ENCODE measurements at places on chromosomes 16 and 17.

DNA sequence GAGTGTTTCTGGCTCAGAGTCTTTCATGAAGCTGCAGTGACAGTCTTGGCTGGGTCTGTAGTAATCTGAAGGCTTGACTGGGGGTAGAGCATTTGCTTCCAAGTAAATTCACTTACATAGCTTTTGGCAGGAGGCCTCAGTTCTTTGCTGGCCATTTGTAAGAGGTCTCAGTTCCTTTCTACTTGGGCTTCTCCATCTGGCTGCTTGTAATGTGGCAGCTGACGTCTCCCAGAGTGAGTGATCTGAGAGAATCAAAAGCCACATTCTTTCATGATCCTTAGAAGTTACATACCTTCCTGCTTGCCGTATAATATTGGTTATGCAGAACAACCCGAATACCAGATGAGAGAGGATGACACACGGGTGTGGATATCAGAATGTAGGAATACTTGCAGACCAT, 39.8 kb downstream of the NF1 start:
- DNase-seq, result peak; percentile 69

DNA sequence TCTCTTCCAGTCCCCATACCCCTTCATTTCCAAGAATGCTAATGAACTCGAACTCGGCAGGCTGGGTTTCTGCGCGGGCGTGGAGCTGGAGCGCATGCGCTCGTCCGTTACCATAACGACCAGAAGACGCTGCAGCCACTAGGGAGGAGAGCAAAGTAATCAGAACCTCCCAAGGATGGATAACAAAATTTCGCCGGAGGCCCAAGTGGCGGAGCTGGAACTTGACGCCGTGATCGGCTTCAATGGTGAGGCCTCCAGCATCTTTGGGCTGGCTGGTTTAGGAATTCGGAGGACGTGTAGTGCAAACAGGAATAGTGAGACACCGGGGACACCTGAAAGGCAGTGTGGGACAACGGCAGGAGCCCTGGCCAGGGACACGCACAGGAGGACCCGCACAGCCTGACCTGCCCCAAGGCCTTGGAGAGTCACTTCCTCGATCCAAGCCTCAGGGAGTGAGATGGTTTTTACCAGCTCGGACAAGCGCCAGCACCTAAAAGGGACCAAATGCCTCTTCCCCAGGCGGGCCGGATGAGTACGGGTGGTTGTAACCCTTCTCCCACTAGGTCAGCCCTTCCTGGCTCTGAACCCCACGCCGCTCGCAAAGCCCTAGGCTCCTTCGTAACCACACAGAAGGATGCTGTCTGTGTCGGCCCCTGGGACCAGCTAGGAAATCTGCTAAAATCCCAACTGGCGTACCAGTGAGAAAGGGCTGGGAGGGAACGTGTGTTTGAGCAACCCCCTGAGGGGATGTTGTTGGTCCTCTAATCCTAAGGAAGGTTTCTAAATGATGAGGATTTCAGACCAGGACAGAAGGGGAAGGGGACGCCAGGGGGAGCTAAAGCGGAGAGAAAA, at the start of gene CFAP52:
TSS of gene CFAP52 (plus strand) at position 122 of the 852 bp plus-strand sequence. CDS start at position 176, 54 bp downstream.
- DNase-seq, result peak; percentile 74

DNA sequence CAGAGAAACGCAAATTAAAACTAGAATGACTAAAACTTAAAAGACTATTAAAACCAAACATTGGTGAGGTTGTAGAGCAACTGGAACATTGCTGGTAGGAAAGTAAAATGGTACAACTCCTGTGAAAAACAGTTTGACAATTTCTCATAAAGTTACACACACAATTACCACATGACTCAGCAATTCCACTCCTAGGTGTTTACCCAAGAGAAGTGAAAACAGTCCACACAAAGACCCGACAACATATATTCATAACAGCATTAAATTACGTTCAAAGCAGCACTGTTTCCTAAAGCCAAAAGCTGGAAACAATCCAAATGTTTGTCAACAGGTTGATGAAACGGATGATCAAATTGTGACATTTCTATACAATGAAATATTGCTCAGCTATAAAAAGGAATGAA, 26.5 kb upstream of the ALOX12 start:
- DNase-seq, result no peak

DNA sequence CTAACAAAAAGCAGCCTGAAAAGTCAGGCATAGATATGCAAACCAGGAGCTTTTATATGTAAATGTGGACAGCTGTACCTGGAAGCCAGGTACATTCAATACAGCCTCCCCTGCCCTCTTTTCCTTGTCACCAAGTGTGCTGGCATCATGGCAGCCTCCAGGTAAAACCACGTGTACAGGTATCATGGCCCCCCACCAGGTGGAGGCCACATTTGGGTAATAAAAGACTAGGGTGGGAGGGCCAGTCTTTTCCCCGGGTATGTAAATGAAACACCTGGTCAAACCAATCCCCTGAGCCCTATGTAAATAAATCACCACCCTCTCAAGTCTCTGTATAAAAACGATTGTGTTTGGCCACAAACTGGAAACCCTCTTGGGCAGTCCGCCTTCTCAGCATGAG, 226.4 kb upstream of the GOT2 start:
- no peak for DNase-seq

GRCh38 chr16:66395806-66396555, 29.5 kb downstream of the CDH5 start:
- no peak for DNase-seq

DNA sequence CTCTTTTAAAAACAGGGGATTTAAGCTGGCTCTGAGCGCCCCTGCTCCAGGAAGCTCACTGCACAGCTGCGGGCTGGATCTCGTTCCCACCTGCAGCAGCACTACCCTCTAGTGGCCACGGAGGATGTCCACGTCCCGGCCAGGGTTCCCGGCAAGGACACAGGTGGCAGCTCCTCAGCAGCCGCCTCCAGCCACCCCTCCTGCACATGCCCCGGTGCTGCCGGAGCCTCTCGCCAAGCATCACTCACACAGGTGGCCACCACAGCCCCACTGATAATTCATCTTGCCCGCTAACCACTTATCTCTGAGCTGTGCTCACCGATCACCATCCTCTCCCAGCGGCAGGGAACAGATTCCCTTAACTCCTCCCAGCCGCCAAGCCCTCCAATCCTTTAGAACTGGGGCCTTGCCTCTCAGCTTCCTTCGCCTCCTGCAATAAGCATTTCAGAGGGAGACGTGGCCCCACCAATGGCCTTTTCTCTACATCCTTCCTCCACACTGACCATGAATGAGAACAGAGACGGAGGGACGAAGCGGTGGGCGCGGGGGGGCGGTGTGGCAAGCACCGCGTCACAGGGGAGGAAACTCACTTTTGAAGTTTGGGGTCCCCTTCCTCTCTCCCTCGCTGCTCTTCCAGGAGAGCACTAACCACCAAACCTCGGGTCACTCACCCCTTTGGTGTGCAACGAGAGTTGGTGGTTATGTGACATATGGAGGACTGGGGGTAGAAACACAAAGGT, 222.1 kb downstream of the RBFOX3 start:
- peak; percentile 27 for DNase-seq

- DNase-seq, result peak; percentile 78
Measured at GRCh38 chr16:73113336-73113735, 65.4 kb upstream of the ZFHX3 start.

DNA sequence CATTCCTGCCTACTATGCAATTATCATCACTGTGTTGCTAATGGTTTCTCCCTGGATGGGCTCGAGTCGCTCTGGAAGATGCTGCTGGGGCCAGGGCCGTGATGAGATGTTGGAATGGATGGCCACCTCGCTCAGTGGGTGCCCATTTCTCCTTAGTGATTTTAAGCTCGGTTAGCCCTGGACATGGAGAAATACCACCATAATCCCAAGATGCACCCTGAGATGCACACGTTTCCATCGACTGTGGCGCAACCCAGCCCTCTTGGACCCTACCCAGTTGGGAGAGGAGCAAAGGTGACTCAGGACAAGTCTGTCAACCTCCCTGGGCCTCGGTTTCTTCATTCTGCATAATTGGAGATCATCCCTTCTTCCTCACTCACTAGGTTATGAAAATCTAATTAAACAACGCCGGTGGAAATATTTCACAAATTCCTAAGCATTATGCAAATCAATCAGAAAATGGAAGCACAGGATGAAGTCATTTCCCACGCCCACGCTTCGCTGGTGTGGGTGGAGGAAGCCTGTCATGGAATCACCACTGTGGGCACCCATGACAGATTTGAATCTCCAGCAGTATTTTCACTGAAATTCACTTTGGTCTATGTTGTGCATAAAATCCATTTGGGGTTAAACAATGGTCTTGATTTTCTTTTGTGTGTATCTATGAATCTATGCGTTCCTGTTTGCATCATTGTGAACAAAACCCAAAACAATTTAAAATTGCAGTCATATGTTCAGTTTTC, 195.2 kb downstream of the AXIN2 start:
- DNase-seq, result peak; percentile 5

GRCh38 chr16:29814592-29814991, 1.4 kb upstream of the PAGR1 start:
- DNase-seq, result no peak

GRCh38 chr17:53032861-53033271, 789.9 kb upstream of the KIF2B start:
- DNase-seq, result peak; percentile 3

- DNase-seq, result no peak
Measured at GRCh38 chr17:30790279-30790678, 34.2 kb downstream of the CRLF3 start.

DNA sequence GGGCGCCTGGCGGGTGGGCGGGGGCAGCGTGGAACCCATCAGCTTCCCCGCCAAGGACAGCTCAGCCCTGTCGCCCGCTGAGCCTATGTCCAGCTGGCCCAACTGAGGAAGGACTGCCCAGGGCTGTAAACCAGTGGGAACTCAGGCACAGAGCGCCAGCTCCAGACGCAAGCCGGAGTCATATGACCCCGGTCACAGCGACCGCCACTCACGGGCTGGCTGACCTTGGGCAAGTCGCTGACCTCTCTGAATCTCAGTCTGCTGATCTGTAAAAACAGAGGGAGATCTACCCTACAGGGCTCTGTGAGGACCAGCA, 170.0 kb downstream of the C16orf78 start:
- DNase-seq, result no peak

- peak; percentile 63 for DNase-seq
Measured at GRCh38 chr17:62965174-62965685, 805 bp upstream of the TANC2 start.

DNA sequence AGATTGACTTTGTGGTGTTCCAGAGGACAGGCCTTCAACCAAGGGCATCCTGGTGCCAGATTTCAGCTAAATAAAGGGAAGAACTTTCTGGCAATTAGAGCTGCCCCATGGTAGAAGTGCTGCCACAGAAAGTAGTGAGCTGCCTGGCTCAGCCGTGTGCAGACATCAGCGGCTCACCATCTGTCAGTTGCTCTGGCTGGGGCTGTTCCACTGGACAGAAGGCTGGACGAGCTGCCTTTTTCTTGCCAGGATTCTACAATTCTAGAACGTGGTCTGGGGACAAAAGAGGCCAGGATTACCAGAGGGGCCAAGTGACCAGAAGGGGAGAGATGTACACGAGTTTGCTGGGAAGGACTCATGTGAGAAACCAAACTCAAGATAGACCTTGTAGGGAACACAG, 107.0 kb upstream of the RPL38 start:
- DNase-seq, result no peak

- no peak for DNase-seq
Measured at GRCh38 chr16:29256501-29256981, 150.0 kb downstream of the NPIPB11 start.

DNA sequence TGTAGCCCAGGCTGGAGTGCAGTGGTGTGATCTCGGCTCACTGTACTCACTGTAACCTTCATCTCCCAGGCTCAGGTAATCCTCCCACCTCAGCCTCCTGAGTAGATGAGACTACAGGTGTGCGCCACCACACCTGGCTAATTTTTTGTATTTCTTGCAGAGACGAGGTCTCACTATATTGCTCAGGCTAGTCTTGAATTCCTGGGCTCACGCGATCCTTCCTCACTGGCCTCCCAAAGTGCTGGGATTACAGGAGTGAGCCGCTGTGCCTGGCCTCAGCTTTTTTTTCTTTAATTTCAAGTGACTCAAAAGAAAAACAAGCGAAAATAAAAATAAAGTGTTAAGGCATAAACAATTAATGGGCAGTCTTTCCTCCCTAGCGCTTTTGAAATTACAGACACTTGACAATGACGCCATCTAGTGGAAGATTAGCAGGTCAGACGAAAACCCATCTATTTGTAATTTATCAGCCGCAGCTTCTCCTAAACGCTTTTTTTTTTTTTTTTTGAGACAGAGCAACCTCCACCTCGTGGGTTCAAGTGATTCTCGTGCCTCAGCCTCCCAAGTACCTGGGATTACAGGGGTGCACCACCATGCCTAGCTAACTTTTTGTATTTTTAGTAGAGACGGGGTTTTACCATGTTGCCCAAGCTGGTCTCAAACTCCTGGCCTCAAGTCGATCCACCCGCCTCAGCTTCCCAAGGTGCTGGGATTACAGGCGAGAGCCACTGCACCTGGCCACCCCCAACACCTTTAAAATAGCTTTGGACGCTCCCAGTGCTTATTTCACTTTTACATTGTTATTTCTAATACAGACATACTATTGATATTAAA, 28.1 kb upstream of the PECAM1 start:
- peak; percentile 88 for DNase-seq

DNA sequence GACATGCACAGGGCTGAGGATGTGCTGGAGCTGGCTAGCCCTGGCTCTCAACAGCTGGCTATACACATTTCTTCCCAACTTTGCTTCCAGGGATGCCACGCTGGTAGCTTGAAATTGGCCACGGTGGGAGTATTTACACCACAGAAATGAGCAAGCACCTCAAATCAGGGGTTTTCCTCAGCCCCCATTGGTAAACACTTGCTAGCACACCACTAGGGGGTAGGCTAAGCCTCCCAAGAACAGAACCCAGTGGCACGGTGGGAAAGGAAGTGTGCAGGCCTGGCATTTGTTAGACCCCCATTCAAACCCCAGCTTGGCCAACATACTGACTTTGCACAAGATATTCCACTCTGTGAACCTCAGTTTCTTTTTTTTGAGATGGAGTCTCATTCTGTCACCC, 12.9 kb downstream of the DRC3 start:
- DNase-seq, result peak; percentile 16

- DNase-seq, result peak; percentile 25
Measured at GRCh38 chr17:3983606-3984484, 19.6 kb upstream of the ATP2A3 start.

GRCh38 chr17:10033959-10034358, 128.9 kb upstream of the RCVRN start:
- DNase-seq, result peak; percentile 30

GRCh38 chr16:49018259-49018931, 263.2 kb downstream of the CBLN1 start:
- no peak for DNase-seq

- no peak for DNase-seq
Measured at GRCh38 chr17:81398832-81399411, 3.7 kb downstream of the BAHCC1 start.

GRCh38 chr17:70144260-70144846, 25.0 kb upstream of the KCNJ2 start:
- DNase-seq, result peak; percentile 59

DNA sequence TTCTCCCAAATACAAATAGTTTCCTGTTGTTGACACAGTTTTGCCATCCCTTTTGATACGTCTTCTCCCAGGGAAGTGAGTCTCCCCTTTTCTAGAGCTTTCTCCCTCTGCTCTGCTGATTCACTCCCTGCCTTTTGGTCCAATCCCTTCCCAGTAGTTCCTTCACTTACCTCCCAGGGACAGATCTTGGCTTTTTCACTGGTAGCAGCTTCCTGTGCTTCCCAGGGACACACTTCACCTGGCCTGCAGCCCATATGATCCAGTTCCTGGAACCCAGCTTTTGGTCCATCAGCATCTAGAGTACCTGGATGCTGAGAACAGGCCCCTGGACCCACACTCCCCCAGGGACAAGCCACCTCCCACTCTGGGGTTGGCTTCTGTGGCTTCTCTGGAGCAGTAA, 15.8 kb downstream of the GPR179 start:
- DNase-seq, result no peak

- no peak for DNase-seq
Measured at GRCh38 chr17:81434072-81434471, 38.8 kb downstream of the BAHCC1 start.
